Right kidney (tissue), 9 donors: ENCODE measurements at places on chromosomes 7 and 10.
A peak's percentile ranks its signal among the peaks of the same experiment; 100 is the strongest.

- no peak for DNase-seq
Observed at GRCh38 chr7:142697270-142697669, 52.0 kb upstream of the PRSS1 start.

- DNase-seq: no peak
Observed at GRCh38 chr7:30829471-30829870, 58.3 kb downstream of the MINDY4 start.

GRCh38 chr7:34011696-34012095 is 106.4 kb downstream of the BMPER start:
- no peak for DNase-seq

DNA sequence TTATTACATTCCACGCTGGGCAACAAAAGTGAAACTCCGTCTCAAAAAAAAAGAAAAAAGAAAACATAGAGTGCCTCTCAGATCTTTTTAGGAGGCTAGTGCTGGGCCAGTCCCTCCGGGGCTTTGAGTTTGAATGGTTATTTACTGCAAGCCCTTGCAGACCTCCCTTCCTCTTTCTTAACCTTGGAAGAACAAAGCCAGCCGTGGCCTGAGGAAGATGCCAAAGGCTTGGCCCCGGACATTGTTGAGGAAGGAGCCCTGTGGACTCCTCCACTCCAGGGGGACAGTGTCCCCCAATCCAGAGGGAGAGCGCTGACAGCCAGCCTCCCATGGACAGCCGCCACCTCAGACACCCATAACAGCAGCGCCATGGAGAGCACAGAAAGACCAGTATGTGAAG is 5.0 kb downstream of the TSPAN33 start:
- DNase-seq: no peak

DNA sequence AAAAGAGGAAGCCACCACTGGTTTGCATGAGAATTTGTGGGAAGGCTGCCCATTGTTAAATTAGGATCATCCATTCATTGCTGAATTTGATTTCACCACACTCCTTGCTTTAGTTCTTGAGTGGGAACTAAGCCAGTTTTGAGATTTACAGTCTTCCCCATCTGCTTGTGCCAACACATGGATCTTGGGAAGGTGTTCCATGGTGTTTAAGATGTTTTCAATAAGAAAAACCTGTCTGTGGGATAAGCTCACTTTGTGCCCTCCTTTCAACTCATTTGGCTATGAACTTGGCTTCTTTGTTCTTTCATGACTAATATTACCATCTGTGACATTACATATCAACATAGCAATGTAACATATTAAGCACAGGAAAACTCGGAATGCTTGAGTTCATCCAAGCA is 73.2 kb downstream of the INHBA start:
- DNase-seq: no peak

DNA sequence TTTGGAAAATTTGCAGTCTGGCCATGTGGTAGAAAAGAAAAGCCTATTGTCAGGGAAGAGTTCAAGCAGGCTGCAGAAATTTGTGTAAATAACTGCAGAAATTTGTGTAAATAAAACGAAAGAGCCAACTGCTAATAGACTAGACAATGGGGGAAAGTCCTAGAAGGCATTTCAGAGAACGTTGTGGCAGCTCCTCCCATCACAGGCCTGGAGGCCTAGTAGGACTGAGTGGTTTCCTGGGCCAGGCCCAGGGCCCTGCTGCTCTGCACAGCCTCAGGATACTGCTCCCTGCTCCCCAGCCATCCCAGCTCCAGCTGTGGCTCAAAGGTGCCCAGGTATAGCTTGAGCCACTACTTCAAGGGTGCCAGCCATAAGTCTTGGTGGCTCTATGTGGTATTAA is 50.9 kb downstream of the RSBN1L start:
- DNase-seq: no peak

DNA sequence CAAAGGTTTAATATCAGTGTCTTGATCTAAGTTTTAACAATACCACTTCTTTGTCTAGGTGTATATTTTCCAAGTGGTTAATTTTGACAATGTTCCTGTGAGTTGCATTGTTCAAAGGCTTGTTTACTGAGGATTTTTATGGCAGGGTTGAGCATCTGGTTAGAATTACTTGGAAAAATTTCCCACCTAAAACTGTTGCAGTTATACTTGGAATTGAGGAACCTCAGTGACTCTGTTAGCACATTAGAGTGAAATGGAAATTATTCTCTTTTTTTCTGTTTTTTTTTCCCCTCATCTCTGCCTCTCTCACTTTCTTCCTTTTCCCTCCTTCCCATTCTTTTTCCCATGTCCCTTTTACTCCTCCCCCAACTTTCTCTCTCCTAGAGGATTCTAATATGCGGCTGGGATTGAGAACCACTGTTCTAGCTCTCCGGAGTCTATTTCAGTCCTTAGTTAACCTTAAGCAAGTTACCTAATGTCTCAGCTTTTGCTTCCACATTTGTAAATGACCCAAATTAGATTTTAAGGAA is 107.0 kb downstream of the PODXL start:
- no peak for DNase-seq

GRCh38 chr7:130476297-130477150 is 15.4 kb upstream of the MEST start:
- no peak for DNase-seq

- peak; percentile 28 for DNase-seq
Observed at GRCh38 chr7:4951903-4952636, 6.9 kb downstream of the MMD2 start.

DNA sequence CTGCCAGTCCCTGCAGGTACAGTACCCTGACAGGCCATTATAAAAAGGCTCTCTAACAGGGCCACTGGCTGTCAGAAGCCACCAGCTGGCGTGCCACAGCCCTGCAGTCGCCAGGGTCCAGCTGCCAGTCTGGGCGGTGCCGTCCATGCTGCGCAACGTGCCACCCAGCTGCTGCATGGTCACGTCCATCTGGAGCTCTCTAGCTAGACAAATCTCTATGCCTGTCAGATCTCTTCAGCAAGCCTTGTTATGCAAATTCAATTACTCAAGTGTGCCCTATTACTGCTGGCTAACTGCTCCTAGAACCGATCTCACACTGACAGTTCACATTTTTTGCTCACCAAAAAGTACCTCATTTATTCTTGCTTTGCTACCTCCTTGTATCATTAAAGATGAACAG is 75.9 kb downstream of the HIBADH start:
- no peak for DNase-seq

DNA sequence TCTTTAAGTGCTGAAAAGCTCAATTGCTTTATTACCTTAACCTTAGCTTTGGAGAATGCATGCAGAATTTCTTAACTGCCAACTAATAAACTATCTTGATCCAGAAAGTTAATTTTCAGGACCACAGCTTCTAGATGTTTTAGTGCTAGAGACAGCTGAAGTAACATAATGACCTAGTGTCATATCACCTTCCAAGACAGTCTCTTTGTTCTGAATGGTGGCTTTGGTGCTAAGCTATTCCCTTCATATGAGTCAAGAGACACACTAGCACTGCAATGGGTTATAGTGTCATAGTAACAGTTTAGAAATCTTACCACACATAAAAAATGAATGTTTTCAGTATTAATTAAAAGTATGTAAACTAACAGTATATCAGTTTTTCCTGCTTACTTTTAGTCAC is 115.4 kb upstream of the LRRN3 start:
- no peak for DNase-seq

- no peak for DNase-seq
Observed at GRCh38 chr7:103119791-103120291, 29.1 kb downstream of the NAPEPLD start.

GRCh38 chr7:55509322-55509721 is 63.0 kb downstream of the VOPP1 start:
- no peak for DNase-seq

- no peak for DNase-seq
Observed at GRCh38 chr10:5385224-5385623, 19.4 kb downstream of the TUBAL3 start.

GRCh38 chr7:119254742-119255141 is 1018.2 kb upstream of the KCND2 start:
- no peak for DNase-seq

- DNase-seq: no peak
Observed at GRCh38 chr10:11007476-11008020, 10.1 kb upstream of the CELF2 start.

DNA sequence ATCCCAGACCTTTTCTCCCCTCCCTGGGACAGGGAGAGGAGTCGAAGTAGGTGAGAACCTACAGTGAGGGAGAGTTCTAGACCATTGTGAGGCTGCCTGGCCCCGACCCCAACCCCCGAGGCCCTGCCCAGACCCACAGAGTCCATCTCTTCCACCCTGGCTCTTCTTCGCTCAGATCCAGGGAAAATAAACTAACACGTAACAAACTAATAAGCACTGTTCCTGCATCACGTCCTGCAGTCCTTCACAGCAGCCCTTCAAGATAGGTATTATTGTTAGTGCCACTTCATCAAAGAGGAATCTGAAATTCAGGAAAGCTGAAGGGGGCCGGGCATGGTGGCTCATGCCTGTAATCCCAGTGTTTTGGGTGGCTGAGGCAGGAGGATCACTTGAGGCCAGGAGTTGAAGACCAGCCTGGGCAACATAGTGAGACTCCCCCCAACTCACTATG is at the start of gene SPACDR:
TSS of gene SPACDR (minus strand) at position 51 of the 451 bp plus-strand sequence. CDS start 235 bp downstream, outside the sequence.
- DNase-seq: no peak

DNA sequence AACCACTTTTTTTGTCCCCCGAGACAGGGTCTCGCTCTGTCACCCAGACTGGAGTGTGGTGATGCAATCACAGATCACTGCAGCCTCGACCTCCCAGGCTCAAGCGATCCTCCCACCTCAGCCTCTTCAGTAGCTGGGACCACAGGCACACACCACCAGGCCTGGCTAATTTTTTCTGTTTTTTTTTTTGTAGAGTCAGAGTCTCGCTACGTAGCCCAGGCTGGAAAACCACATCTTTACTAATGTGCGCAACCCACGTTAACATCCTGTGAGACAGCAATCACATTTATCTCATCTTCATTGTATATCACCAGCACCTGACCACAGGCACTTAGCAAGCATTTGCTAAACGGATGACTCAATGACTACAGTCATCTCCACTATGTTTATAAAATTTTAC is 77.8 kb upstream of the ATP6V0A4 start:
- no peak for DNase-seq
